Urinary bladder (tissue), 4 donors: ENCODE measurements at places on chromosomes 5 and 9. TPM values are rescaled to one million over a fixed set of nuclear protein-coding genes. Genes with fewer than 3 reads are reported as not detected.

- DNase-seq: no peak
These were observed 136.9 kb downstream of the ARHGAP26 start for GRCh38 chr5:142906863-142907671.

GRCh38 chr9:128505414-128505765 lies 871 bp downstream of the GLE1 start:
- DNase-seq: no peak

- DNase-seq: no peak
These were observed 395.7 kb upstream of the ACTBL2 start for GRCh38 chr5:57878301-57878722.

DNA sequence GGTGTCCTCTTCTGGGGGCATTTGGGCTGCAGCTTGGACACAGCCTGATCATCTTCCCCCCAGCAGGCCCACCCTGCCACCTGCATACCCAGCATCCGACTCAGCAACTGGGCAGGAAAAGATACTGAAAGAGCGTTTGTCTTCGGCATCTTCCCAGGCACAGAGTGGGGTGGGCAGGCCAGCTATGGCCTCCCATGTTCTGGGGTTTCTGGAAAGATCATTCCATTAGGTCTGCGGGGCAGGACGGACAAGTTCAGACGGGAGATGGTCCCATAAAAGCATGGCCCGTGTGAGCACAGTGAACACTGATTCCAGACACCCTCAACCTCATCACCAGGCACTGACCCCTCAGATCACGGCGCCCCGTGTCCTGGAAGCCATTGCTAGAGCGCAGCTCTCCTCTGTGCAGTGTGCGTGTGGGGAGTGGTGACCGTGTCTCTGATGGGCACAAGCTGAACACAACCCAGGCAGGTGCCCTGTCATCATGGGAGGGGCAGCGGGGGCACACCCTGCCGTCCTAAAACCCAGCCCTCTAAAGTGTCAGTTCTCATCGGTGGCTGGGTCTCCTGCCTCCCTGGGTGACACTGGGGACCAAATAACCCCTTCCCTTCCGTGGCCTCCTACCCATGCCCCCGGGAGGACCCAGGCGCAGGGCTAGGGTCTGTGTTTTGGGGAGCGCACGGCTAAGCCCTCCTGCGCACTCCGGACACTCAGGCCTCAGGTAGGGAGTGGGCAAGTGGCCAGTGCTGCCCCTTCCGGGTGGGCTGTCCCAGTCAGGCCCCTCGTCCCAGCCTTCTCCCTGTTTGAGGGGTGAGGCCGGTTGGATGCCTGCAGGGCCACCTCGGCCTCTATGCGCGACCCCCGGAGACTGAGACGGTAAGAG lies 13.2 kb upstream of the TMEM250 start:
- DNase-seq: no peak

DNA sequence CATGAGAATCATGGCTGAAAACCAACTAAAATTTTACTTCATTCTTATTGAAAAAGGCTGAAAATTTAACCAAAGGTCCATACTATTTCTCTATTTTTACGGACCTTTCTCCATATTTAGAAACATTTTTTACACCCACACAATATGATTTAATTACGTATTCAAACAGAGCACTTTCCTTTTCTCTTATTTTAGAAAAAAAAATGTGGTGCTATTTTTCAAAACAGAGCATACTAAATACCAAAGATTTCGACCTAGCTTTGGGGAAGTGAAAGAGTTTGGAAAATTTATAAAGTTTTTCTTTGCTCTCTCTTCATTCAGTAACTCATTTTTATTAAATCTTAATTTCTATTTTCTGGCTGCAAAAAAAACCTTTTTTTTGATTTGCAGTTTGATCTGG lies 38.1 kb downstream of the RNF145 start:
- no peak for DNase-seq

DNA sequence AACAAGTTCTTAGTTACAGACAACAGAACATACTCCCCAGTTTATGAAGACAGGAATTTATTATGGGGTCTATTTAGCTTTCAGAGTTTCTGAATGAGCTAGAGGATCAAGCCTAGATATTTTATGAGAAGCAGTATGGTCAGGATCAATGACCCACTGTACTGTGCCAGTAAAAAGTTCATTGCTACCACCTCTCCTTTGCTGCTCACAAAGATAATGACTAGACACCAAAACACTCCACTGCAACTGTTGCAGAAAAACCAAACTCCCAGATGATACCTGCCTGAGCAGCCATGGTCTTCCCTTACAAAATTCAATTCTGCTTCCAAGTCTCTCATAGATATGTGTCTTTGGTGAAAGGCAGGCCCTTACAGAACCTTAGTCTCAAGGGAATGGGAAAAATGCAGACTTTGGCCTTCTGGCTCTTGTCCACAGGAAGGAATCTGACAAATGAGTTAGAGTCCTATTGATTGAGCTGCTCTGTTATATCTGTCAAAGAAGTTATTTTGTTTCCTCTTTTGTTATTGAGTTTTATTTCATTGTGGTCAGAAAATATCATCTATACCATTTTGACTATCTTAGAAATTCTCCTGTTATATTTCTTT lies 74.7 kb upstream of the RASGRF2 start:
- no peak for DNase-seq

- no peak for DNase-seq
These were observed at the start of gene SLC2A6 for GRCh38 chr9:133478851-133479711. Gene SLC2A6, minus strand, starts transcription at chr9:133479099. Its CDS starts 40 bp downstream, at chr9:133479059.

- no peak for DNase-seq
These were observed 151.6 kb upstream of the MEF2C start for GRCh38 chr5:89034588-89034987.

DNA sequence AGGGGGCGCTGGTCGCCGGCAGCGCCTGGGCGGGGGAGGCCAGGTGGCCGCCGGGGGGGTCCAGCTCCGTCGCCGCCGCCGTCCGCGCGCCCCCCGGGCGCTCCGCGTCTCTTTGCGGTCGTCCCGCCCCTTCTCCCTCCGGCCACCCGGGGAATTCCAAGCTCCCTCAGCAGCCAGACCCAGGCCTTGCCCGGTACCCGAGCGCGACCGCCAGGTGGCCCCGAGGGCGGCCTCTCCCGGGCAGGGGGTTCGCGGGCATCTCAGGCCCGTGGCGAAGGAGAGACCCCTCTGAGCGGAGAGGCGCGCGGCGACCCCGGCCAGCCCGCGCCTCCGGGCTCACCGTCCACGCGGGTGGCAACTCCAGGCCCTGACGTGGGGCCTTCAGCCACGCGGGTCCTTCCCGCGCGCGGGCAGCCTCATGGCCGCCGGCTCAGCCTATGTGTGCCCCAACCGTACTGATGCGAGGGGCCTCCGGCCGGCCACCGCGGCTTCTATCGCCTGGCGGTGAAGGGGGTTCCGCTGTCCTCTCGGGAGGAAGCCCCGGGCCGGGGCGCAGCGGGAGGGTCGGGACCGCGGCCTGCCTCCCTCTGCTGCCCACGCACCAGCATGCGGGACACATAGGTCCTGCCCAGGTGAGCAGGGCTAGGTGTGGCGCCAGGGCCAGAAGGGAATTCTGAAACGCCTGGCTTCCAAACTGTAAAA lies 529 bp upstream of the NRARP start:
- no peak for DNase-seq

DNA sequence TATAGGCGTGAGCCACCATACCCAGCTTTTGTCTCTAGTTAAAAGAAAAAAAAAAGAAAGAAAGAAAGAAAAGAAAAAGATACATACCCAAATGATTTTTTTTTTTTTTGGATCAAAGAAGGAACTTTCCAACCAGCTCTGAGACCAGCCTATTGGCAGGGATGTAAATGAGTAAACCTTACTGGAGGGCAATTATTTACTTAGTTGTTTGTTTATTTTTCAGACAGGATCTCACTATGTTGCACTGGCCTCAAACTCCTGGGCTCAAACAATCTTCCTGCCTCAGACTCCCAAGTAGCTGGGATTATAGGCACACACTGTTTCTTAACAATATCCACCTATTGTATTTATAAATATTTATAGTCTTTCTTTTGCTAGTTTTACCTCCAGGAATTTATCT lies 10.9 kb upstream of the SPOUT1 start:
- no peak for DNase-seq

DNA sequence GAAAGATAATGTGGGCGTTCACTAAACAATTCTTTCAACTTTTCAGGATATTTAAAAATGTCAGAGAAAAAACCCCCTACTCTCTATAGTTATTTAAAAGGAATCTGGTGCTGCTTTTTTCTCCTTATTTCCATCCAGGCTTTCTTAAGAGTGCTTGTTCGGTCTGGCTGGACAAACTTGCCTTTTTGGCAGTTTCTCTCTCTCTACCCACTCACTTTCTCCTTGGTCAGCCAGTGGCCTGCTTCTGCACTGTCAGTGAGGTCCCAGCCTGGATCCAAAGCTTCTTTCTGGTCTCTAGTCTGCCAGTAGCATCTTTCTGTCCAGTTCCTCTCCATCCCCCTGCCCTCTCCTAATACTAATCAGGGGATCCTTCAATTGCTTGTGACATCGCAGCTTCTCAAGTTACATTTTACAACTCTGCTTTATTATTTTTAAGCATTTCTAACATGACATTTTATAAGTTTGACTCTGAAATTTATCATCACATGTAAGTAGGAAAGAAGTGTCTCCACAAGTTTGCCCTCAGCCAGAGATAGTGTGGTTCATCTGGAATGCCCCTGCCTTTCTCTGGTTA lies 50.4 kb downstream of the PIK3R1 start:
- no peak for DNase-seq

DNA sequence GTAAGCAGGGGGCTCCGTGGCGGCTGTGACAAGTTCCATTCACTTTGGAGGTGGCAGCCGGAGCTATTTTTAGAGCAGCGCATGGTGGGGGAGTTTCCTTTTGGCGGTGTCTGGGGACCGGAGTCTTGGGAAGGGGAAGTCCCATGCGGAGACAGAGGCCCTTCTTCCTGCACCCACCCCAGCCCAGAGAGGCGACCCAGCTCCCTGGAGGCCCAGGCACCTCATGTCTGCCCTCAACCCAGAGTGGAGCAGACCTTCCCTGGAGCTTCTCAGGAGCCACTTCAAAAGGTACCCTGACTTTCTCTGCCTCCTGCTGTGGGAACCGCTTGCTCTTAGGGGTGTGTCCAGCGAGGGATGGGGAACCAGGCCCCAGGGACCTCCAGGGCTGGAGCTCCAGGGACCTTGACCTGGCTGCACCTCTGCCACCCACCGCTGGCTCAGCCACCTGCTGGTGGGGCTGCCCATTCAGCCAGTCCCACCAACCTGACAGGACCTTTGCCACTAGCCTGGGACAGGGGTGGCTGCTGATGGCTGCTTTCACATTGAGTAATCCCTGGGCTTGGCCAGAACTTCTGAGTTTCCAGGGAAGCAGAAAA lies 34.1 kb downstream of the NEK6 start:
- DNase-seq: no peak

DNA sequence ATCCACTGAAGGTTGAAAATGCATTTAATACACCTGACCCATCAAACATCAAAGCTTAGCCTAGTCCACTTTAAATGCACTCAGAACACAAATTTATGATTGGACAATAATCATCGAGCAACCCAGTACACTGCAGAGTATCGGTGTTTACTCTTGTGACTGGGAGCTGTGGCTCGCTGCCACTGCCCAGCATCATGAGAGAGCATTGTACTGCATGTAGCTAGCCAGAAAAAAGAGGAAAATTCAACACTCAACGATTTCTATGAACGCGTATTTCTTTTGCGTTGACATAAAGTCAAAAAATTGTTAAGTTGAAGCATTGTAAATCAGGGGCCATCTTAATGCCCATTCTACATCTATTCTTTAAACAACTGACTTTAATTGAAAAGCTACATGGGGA lies 95.1 kb upstream of the CD180 start:
- DNase-seq: no peak

- DNase-seq: no peak
These were observed 28.4 kb upstream of the NADK2 start for GRCh38 chr5:36270175-36270574.

DNA sequence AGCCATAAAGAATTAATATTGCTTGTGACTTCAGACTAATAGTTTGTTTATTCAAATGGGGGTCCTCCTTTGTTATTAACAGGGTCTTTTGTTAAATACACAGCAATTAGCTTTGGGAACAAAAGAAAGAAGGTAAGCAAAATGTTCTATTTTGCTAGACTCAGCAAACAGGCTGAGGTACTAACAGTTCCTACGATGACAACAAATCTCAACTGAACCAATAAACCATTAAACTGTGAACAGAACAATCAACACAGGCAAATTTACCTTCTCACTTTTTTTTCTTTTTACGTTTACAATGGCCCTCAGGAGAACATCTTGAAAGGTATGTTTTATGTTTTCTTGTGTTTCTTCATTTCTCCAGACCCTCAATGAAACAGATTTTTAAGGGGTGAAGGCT lies 207.2 kb downstream of the NFIB start:
- no peak for DNase-seq

DNA sequence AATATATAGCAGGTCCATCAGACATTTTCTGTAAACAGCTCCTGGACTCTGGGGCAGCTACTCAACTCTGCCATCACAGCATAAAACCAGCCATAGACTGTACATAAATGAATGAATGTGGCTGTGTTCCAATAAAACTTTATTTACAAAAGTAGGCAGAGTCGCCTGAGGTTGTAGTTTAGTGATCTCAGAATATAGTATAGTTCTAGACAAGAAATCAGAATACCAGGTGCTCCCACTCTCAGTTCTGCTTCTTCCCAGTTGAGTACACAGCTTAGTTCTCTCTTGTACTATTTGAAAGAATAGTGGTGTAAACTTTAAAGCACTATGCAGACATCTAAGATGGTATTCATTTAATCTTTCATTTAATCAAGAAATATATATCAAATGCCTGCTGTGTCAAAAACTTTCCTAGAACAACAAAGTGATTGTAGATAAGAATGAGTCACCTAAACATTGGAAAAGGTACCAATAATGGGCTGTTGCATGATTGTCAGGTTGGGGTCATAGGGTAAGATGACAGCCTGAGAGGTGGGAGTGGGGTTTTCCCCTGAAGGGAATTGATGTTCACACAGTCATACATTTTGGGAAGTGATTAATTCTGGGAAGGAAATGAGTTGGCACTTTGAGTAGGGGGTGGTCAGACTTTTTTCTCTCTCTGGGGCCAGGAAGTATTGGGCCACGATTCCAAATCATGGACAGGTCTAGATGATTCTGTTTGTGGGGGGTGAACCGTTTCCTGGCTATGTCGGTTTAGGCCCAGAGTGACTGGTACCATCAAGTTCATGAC lies 37.0 kb downstream of the TNFSF8 start:
- no peak for DNase-seq

GRCh38 chr9:86655147-86655546 lies 292.2 kb downstream of the GAS1 start:
- no peak for DNase-seq

Gene SPINK9
- total RNA-seq: not detected

Gene PKD2L2
- total RNA-seq: 0.21 TPM

Gene TJP2
- total RNA-seq: 72.1 TPM

Gene HTR1A
- total RNA-seq: not detected

Gene LEAP2
- total RNA-seq: 3.0 TPM

Gene TAF1L
- not detected for total RNA-seq

Gene C9
- total RNA-seq: not detected

Gene CCDC192
- not detected for total RNA-seq

Gene PROP1
- total RNA-seq: not detected

Gene DBH
- 0.79 TPM for total RNA-seq

Gene GBGT1
- total RNA-seq: 5.8 TPM

Gene HRH2
- total RNA-seq: 1.4 TPM

Gene RBM22
- total RNA-seq: 31.1 TPM

Gene CTXN3
- 1.1 TPM for total RNA-seq

Gene SGTB
- 11.5 TPM for total RNA-seq

Gene IFT74
- total RNA-seq: 39.6 TPM
